ENCODE measurements at places on chromosomes 1 and 21.

DNA sequence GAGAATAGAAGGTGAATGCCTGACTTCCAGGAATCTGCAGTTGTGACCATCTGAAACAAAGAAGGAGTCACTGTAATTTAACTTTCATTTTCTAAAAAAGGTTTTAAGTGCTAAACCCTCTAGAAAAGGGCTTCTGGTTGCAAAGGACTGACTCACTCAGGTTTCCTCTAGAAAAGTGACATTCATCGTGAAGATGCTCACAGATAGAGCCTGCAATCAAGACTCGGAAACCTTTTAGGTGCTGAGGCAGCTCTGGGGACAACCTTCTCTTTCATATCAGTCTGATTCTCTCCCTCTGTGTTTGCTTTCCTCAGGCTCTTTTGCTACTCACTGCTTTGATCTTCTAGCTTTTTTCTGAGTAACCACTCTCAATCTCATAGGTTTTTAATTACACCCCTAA is 8.2 kb downstream of the BCL9 start:
- DNase-seq: peak; percentile 15

DNA sequence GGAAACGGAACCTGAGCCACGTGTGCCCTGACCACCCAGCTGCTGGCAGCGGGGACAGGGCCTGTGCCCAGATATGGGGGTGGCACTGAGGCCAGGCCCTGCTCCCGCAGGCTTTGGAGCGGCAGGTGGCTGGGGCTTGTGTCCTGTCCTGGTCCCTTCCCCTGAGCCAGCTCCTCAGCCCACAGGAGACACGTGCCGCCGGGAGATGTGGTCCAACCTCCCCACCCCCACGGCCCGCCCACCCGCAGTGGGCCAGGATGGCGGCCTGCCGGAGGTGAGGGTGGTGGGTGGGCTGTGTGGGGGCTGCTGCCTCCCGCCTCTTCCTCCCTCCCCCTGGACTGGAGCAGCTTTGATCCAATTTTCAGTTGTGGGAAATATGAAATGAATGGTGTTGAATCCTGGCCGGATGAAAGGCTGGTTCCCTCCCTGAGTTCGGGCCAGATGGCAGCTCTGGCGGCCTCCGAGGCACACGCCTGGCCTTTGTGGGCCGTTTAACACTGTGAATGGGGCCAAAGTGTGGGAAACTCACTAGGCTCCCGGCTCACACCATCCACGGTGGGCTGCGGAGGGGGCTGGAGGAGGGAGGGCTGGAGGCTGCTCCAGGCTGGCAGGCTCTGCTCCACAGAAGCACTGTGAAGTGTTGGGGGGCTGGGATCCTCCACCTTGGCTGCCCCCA is 2.6 kb upstream of the HES5 start:
- no peak for DNase-seq

DNA sequence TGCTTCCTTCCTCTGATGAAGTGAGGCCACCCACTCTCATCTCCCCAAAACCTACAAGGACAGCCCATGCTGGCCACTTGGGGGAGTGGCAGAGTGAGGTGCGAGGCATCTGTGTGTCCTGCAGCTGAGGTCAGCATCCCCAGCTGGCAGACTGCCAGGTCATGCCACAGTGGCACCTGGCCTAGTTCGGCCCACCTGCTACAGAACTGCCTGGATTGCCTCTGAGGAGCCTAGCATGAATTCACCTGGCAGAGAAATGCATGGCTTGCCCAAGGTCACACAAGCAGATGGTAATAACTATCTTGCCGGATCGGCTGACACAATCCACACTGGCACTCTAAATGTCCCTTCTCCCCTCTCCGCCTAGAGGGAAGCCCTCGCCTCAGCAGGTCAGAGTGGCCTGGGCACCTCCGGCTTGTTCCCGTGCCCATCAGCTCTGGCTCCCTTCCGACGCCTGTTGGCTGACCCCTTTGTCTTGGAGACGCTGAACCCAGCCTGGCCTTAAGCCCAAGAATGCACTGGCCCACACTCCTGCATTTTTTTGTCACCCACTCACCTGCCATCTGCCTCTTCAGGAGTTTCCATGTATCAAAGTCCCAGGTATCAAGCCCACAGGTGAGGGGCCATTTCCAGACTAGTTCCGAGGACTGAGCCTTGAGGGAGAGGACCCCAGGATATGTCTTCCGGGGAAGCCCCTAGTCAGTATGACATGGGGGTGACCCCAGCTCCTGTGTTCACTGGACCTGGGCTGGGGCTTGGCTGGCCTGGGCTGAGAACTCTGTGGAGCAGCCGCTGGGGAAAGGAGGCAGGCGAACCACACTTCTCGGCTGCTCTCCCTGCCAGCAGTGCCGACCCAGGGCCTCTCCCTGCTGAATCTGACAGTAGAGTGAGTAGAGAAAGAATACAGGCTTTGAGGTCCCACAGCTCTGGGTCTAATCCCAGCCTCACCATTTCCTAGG is 21.7 kb downstream of the ECE1 start:
- DNase-seq: no peak

DNA sequence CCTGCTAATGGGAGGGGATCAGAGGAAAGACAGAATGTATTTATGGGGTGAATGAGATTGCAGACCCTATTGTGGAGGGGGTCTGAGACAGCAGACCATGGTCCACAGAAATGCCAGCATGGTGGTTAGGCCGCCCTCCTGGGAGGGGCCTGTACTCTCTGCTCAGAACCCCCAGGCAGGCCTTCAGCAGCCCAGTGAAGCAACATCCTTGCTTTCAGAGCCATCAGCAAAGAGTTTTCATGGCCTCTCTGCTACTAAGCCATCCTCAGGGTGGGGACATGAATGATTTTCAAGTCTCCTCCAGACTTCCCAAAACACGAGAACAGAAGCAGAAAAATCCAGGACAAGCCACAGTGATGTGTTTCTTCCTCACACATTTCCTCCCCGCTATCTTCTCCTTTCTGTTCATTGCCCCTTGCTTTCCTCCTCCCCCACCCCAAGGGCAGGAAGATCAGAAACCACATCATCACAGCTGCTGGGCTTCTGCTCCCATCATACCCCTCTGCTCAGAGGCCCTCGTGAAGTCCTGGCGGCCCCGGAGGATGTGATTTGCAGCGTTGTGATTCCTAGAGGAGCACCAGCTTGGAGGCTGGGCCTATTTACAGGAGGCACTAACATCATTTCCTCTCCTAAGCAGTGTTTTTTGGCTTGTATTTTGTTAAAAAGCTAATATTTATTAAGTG is 48.0 kb downstream of the ABCA4 start:
- no peak for DNase-seq
